ENCODE measurements at places on chromosomes 5 and 9. TPM values are rescaled to one million over a fixed set of nuclear protein-coding genes. Genes with fewer than 3 reads are reported as not detected.

- no peak for DNase-seq
Measured at GRCh38 chr9:27943501-27943900, 370.2 kb upstream of the C9orf72 start.

GRCh38 chr9:93572636-93573515 lies 3.5 kb upstream of the PHF2 start:
- DNase-seq: no peak

GRCh38 chr5:129853588-129853987 lies 50.7 kb upstream of the CHSY3 start:
- DNase-seq: no peak

GRCh38 chr5:159826351-159827214 lies 89.7 kb upstream of the ADRA1B start:
- peak; percentile 62 for DNase-seq

DNA sequence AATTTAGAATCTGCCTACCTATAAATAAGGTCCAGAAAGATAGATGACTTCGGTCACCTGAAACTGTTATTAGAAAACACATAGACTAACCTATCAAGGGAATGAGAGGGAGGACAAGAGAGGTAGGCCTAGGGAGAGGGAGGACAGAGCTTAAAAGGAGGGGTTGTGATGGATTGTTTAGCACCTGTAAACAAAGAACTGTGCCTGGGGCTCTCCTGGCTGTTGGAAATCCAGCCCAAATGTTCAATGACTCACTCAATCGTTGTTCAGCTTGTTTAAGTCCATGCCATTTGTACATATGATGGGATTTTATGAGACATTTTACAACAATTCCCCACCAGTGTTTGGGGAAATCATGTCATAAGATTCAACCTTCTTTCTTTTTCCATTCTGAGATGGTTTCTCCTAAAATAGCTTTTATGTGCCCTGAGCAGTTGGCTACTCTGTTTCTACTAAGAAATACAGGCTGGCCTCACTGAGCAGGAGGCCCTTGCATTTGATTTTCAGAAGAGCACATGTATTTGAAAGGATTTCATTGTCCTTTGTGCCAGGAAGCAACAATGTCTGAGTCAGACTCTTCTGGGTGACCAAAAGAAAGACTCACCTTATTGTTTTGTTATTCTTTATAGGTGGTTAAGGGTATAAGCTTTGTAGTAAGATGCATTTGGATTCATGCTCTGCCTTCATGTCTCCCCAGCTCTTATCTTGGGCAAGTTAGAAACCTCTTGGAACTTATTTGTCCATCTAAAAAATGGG lies 48.2 kb upstream of the GPR151 start:
- DNase-seq: no peak

DNA sequence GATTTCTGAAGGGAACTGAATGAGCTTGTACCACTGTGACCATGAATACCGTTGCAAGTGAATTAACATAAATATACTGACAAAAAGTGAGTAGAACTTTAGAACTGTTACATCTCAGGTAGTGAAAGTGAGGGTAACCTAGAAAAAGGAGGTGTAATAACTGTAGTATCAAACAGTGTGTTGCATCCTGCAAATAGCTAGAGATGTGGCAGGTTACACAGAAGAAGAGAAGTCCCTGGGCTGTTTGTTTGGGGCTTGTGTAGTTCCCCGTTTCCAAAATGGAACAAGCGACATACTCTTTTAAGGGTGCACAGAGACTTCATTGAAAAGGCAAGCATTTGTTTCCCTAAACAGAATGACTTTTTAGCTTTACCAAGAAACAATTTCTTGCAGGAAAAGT lies 214.8 kb downstream of the NR3C1 start:
- no peak for DNase-seq

- peak; percentile 34 for DNase-seq
Measured at GRCh38 chr5:58751222-58751837, 168.5 kb downstream of the RAB3C start.

GRCh38 chr9:84659313-84659712 lies 10.2 kb upstream of the NTRK2 start:
- no peak for DNase-seq

- DNase-seq: no peak
Measured at GRCh38 chr5:79898611-79899010, 92.5 kb downstream of the MTX3 start.

- no peak for DNase-seq
Measured at GRCh38 chr9:116605060-116605459, 82.0 kb upstream of the TRIM32 start.

DNA sequence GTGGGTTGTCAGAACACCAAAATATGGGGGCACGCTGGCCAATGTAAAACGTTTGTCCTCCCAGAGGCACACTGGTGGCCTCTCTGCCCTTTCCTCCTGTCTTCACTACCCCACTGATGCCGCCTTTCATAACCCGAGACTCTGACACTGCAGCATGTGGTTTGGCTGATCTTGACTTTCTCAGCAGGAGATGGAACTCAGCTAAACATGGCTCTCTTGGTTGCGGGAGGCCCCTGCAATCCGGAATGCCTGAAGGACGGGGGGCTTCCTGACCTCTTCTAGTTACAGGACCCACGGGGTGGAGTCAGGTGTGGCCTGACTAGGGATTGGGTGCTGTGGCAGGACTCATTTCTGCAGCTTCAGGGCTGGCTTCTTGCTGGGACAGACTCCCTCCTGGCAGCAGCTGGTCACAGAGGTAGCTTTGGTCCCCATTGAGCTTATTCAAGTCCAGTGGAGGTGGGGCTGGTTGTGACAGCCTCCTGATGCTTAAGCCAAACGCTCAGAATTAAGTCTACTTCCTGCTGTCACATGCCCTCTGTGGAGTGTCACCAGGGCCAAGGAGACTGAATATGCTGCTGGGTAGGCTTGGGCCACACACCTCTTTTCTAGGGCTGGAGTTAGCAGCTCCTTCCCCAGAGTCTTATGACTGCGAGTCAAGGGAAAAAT lies 44.2 kb downstream of the NXNL2 start:
- no peak for DNase-seq

DNA sequence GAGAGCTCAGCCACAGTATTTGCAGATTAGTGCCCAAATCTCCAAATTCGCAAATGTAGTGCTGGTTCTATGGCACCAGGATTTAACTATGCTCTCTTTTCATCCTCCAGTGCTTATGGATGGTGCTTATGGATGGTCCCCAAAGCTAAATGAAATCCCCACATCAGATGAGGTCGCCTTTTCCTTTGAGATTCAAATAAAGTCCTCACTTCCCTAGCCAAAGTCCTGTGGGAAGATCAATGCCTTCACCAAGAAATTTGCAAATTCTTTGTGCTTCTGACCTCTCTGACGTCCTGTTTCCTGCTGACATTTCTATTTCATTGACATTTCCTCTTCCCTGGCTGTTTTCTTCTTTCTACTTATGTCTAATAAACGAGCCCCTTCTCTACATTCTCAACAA lies 1077.0 kb upstream of the C9orf72 start:
- DNase-seq: no peak

Gene CORO2A
- 2.1 TPM for total RNA-seq

Gene GLRA1
- total RNA-seq: not detected

Gene TMEFF1
- 1.2 TPM for total RNA-seq

Gene TAF1L
- not detected for total RNA-seq

Gene TNPO1
- total RNA-seq: 188 TPM

Gene ISCA1
- total RNA-seq: 54.7 TPM

Gene CCDC107
- 7.9 TPM for total RNA-seq

Gene CARTPT
- not detected for total RNA-seq

Gene CDO1
- 0.74 TPM for total RNA-seq

All from H4 (cell line).